ENCODE measurements at places on chromosomes 1 and 21.

GRCh38 chr1:1259951-1260600, 13.6 kb upstream of the C1QTNF12 start:
- DNase-seq: no peak

DNA sequence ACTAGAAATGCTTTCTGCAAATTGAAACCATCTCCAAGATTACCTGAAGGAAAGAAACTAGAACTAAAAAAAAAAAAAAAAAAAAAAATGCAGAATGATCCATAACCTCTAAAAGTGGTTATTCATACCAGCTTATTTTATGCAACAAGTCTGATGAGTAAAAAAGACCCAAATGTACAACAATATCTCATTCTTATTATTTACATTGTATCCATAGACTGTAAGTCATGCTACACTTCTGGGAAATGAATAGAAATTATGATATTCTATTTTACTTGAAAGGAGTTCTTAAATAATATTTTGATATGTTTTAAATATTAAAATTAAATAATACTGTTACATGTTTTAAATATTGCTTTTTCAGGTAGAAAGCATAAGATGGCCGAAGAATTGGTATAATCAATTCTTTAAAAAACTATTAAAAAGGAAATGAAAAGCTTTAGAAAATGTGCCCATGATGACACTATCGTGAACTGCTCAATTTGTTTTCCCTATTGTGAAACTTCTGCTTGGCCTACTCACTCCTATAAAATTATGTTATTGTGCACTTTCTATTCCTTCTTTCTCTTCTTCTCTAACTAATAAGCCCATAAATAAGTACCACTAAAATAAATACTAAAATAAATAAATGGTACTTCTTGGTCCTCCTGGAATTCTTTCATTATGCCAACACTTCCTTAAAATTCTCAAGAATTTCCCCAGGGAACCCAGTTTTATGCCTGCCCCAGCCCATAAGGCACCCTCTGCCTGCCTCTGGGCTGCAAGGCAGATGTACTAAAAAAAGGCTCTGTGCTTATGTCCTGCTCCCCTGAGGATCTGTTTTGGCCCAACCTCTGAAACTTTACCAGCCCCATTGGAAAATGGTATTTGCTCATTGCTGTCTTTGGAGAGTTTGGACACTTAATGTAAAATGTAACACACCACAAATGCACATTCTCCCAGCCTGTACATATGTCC, 18.1 kb downstream of the SAMSN1 start:
- no peak for DNase-seq

DNA sequence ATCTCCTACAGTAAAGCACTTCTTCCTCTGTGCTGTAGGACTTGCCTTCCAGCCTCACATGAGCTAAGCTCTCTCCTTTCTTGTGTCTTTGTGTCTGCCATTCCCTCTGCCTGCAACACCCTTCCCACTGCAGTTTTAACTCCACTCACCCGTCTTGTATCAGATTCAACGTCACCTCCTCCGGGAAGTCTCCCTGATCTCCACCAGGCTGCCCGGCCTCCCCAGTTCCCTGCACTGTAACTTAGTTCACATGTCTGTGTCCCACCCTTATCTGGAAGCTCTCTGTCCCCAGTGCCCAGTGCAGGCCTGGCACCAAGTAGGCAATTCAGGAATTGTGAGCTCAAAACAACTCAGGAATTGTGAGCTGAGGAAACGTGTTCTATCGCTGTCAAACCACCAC, 96.4 kb downstream of the GLIS1 start:
- no peak for DNase-seq

- no peak for DNase-seq
These were observed 448.1 kb upstream of the B3GALT2 start for GRCh38 chr1:193634470-193634869.

DNA sequence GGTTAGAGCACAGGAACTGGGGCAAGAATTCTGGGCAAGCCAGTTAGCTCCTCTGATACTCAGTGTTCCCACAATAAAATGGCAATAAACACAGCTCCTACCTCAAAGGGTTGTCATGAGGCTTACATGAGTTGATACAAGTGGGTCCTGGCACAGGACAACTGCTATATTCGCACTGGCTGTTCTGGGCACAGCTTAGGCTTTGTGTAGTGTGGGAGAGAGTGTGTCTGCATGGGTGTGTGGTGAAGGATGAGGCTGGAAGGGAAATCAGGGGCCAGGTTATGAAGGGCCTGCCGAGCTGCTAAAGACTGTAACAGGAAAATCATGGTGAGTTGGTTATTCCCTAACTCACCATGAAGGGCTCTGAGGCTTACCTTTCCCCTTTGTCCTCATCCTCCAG, 18.7 kb downstream of the ETV3 start:
- no peak for DNase-seq

DNA sequence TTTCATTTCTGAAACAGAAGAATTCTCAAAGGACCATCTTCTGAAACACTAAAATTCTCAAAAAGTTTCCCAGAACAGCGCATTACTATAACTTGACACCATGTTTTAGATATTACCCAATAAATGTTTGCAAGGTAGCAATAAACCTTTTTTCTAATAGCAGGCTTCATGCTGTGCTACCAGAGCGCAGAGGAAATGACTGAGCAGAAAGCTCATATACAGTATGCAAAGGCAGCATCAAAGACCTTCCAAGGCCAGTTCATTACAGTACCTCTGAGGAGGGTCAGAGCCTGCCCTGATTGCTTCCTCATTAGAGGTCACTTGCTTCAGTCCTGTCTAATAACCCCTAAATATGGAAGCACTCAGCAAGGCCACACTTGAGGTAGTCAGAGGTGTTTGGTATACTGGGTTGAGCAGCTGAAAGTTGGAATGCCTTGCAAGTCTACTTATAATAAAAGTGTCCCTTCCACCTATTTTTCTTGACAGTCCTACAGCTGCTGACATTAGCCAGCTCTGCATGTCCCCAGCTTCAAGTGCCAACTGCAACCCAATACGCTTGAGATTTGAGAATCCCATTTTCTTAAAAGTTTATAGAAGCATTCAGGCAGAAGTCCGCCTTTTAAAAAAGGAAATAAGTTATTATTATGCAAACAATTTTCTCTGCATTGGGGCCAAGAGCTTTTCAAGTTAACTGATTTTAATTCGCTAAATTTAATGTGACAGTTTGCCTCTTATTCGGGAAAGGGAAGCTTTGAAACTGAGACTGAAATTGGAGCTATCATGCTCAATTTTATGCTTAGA, 207.2 kb downstream of the ZC3H11B start:
- no peak for DNase-seq

DNA sequence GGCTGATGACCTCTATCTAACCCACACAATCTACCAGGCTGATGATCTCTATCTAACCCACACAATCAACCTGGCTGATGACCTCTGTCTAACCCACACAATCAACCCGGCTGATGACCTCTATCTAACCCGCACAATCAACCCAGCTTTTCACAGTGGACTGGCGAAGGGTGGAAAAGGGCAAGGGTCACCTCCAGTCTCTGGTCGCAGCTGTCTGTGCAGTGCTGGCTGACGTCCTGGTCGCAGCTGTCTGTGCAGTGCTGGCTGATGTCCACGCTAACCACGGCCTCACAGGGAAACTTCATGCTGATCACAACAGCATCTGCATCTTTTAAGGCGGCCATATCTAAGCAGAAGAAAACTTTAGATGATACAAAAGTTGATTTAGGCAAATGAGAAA, 12.2 kb upstream of the CCDC27 start:
- no peak for DNase-seq

- no peak for DNase-seq
These were observed 197.5 kb upstream of the KIAA0040 start for GRCh38 chr1:175390081-175390481.

DNA sequence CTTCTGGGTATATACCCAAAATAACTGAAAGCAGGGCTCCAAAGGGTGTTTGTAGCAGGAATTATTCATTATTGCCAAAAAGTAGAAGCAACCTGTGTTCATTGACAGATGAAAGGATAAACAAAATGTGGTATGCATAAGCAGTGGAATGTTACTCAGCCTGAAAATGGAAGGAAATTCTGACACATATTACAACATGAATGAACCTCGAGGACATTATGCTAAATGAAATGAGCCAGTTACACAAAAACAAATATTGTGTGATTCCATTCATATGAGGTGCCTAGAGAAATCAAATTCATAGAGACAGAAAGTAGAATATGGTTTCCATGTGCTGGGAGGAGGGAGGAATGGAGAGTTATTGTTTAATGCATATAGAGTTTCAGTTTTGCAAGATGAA, 86.3 kb upstream of the ARTN start:
- DNase-seq: no peak

DNA sequence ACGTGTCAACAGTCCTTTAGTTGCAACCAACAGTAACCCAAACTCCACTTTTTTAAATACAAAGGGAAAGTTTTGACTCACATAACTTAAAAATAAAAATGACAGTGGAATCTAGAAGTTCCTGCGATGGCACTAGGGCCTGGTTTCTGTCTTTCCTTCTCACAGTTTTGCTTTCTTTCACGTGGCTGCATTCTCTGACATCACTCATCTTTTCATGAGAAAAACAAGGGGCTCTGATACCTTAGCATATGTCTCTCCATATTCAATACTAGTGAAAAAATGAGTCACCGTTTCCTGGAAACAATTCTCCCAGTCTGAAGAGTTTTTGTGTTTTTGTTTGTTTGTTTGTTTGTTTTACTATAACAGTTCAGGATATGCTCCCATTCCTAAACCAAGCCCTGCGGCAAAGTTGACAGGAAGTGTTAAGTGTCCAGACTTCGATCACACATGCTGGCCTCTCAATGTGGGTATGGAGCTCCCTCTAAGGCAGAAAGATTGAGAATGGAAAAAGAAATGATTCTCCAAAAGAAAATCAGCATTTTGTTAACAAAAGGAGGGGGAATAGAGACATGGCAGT, 483.3 kb downstream of the TTLL7 start:
- DNase-seq: peak; percentile 16
